ENCODE measurements at places on chromosomes 7 and 10. TPM values are rescaled to one million over a fixed set of nuclear protein-coding genes. Genes with fewer than 3 reads are reported as not detected.

The DOCK1 gene
- 55.8 TPM for total RNA-seq

GRCh38 chr7:70589010-70589409 lies 542.9 kb upstream of the GALNT17 start:
- no peaks in the 10 kb centered on the region for H3K36me3 ChIP-seq
- H3K4me3 ChIP-seq, result no peak overlapping the region
- DNase-seq, result no peak
- H3K4me1 ChIP-seq, result no peaks in the 10 kb centered on the region
- no peaks in the 10 kb centered on the region for H3K27me3 ChIP-seq

- no peak for DNase-seq
- H3K27ac ChIP-seq, result no peak overlapping the region
- H3K36me3 ChIP-seq, result no peaks in the 10 kb centered on the region
- H3K27me3 ChIP-seq, result no peaks in the 10 kb centered on the region
- H3K4me3 ChIP-seq, result no peak overlapping the region
These were observed 122.1 kb downstream of the LRMDA start for GRCh38 chr10:75553550-75553949.

GRCh38 chr7:11128498-11128897 lies 154.8 kb downstream of the PHF14 start:
- no peaks in the 10 kb centered on the region for H3K27me3 ChIP-seq
- peaks cover 5% of the 10 kb centered on the region for H3K4me1 ChIP-seq
- no peak overlapping the region for H3K4me3 ChIP-seq
- DNase-seq, result no peak
- no peak overlapping the region for H3K27ac ChIP-seq

The FGF8 gene
- total RNA-seq, result not detected

Data from esophagus muscularis mucosa (tissue), 4 donors.